ENCODE measurements at places on chromosomes 3 and 15.

DNA sequence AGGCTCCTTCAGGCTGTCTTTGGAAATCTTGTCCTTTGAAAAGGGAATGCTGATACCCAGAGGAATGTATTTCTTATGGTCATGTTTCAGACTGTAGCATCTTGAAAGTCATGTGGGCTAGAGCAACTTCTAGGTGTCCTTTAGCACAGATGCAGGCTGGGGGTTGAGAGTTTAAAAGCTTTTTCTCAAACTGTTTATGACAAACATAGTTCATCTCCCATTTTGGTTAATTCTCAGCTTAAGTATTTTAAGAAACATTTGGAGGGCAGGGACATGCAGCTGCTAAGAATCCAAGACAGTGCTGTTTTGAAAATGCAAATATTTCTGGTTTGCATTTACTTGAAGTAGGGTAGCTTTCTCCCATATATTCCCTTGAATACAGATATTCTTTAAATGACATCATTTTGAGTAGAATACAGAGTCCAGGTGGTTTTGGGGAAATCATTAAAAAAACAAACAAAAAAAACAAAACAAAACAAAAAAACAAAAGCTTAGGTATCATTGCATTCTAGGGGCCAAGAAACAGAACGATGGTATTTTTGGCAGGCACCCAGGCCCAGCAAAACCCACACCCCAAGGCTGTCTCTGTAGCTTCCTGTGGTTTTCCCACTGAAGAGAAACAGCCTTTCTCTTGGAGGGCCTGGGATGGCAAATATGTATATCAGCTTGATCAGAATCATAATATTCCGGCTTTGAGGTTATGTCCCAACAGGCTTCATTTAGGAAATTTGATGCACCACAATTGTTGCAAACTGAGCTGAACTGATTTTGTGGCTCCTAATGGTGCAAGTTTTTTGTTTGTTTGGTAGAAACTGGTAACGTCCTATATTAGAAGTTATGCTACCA, 120.0 kb downstream of the ATG7 start:
- DNase-seq = no peak

GRCh38 chr3:66489581-66489980, 11.2 kb downstream of the LRIG1 start:
- DNase-seq = no peak

DNA sequence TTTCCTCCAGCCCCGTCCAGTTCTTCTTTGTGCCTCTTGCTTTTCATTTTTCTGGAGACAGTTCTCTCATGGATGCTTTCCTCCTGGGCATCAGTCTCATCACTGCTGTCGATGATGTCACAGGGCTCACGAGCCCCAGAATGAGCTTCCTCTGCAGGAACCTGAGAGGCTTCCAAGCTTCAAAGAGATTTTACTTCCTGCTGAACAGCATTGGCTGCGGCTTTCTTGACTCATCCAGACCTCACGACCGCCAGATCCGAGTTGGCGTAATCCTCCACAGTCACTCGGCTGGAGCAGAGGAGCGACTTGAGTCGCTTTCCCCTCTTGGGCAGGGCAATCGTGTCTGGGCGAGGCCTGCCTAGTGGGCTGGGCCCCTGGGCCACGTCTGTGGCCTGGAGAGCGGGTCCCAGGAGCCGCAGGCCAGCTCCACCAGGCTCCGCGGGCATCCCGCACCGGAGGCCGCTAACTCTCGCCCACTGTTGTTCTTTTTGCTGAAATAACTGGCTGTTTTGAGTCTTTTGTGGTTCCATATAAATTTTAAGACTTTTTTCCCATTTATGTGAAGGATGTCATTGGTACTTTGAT, 20.8 kb upstream of the FAN1 start:
- no peak for DNase-seq

DNA sequence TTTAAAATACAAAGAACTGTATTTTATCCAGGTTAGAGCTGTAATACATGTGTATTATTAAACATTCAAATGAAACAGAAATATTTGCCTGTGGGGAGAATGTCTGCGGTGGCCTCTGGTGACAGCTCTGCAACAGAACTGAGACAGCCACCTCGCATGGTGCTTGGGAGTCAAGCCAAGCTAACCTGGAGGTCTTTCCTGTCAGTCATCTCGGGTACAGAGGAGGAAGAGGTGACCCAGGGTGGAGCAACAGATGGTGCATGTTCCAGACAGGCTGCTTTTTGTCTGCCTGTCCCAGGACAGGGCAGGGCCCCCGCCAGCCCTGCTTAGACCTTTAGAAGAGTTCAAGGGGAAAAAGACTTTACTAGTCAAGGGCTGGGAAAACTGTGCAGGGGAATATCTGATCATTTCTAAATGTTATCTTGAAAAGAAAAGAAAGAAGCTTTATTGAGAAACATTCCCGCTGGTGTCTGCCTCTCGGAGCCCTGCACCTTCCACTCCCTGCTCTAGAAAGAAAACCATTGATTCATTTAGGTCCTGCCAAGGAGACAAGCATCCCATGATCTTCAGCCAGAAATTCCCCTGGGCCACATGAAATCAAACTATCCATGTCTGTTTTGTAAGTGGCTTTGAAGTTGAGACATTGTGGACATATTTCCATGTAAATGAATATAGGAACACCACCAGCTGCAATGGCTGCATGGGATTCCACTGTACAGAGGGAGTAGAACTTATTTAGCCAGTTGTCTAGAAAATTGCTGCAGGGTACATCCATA, 5.5 kb upstream of the NR2E3 start:
- no peak for DNase-seq

- no peak for DNase-seq
Measured at GRCh38 chr3:112579697-112580096, 17.9 kb downstream of the SLC35A5 start.

DNA sequence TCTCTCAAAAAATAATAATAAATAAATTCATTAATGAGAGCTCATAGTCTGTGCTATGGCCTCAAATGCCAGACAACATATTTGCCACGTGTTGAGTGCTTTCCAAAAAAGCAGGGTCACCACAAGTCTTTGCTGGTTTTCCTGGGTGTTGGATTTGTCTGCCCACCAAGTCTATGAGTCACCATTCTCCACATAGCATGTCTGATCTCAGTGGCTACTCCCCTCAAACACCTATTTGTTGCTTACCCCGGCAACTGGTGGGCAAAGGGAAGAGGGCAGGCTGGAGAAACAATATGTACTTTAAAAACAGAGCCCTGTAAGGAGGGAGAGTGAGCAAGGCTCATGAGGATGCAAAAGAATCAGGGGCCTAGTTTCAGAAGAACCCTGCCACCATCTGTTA, 120.0 kb upstream of the ARRDC4 start:
- no peak for DNase-seq

- no peak for DNase-seq
Measured at GRCh38 chr3:29515451-29515850, 234.6 kb downstream of the RBMS3 start.

DNA sequence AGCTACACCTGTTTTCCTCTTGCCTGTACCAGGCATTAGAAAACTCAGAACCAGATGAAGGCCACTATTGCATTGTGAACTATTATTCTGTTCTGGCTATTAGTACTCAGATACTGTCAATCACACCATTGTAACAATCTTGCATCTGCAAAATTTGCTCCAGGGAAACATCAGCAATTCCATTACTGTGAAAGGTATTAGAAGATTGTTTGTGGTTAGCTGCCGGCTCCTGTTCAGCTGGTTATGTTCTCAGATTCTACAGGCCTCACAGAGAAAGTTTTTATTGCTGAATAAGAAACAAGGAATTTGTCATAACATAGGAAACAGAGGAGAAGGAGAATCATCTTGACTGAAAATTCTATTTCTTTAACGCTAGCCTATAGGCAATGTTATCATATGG, 179.9 kb downstream of the PLOD2 start:
- no peak for DNase-seq

DNA sequence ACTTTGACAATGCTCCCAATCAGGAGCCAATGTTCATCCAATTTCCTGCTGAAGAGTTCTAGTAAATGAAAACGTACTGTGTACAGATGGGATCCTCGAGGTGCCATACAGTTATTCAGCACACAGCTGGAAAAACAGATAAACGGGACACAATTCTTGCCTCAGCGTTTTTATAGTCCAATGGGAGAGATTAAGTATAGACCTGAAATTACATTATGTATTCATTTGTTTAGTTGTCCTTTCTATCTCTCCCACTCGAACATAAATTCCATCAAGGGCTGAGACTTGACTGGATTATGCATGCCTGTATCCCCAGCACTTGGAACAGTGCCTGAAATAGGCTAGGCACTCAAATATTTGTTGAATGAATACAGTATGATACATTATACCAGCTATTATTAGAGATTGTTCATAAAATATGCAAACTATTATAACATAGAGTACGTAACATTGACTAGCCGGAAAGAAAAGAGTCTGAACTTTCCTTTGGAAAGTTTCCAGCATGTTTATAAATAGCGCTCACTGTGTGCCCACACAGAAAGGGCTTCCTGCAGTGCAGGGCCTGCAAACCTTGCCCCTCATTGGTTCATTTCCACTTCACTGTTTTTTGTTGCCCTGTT, 27.4 kb upstream of the SNTN start:
- DNase-seq = no peak

DNA sequence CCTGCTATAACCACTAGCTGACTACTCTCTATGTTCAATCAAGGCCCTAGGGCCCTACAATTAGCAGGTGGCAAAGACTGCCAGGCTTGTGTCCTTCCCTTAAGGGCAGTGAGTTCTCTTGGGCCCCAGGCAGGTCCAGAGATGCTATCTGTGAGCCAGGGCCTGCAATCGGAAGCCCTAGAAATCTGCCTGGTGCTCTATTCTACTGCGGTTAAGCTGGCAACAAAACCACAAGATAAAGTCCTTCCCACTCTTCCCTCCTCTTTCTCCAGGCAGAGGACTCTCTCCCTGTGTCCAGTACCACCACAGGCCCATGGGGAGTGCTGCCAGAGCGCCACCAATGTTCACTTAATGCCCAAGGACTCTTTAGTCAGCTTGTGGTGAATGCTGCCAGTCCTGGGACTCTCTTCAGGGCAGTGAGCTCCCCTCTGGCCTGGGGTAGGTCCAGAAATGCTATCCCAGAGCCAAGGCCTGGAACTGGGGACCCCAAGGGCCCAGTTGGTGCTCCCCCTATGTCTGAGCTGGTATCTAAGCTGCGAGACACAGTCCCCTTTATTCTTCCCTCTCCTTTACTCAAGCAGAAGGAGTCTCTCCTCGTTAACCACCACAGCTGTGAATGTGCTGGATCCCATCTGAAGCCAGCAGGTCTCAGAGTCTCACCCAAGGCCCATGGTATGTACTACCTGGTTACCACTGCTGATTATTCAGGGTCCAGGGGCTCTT, 34.7 kb downstream of the XXYLT1 start:
- DNase-seq = no peak

GRCh38 chr3:52743152-52743551, 27.6 kb downstream of the NEK4 start:
- DNase-seq = no peak

DNA sequence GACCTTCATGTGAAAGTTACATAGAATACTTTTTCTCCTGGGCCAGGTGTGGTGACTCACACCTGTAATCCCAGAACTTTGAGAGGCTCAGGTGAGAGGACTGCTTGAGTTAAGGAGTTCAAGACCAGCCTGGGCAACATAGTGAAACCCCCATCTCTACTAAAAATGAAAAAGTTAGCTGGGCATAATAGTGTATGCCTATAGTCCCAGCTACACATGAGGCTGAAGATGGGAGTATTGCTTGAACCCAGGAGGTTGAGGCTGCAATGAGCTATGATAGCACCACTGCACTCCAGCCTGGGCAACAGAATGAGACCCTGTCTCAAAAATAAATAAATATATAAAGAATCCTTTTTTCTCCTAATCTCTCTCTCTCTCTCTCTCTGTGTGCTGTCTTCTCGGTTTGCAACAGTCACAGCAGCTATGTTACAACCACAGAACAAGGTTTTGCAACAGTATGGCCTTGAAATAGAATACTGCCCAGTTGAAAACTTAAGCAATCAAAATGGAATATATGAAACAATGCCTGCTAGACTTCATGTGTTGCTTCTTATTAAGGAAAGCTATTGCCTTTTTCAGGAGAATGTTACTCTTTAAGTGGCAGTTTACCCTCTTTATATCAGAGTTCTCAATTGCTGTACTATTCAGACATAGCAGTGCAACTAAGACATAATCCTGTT, 12.3 kb upstream of the DENND4A start:
- DNase-seq = no peak

- no peak for DNase-seq
Measured at GRCh38 chr3:142987080-142987700, 14.2 kb upstream of the U2SURP start.

DNA sequence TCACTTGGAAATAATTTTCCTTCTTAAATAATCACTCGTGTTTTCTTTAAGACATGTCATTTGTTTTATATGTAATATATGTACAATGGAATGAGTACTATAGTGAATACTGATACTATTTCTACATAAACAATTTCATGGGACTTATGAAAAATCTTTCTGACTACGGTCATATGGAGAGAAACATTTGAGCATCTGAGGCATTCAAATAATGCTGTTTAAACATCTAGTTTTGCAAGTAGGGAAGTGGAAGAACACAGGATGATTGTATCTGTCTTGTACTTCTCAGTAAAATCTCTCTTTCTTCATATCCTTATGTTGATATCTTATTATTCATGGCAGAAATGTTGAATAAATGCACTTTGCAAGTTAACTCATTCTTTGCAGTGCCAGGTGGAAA, 599.5 kb upstream of the KCNMB2 start:
- no peak for DNase-seq

DNA sequence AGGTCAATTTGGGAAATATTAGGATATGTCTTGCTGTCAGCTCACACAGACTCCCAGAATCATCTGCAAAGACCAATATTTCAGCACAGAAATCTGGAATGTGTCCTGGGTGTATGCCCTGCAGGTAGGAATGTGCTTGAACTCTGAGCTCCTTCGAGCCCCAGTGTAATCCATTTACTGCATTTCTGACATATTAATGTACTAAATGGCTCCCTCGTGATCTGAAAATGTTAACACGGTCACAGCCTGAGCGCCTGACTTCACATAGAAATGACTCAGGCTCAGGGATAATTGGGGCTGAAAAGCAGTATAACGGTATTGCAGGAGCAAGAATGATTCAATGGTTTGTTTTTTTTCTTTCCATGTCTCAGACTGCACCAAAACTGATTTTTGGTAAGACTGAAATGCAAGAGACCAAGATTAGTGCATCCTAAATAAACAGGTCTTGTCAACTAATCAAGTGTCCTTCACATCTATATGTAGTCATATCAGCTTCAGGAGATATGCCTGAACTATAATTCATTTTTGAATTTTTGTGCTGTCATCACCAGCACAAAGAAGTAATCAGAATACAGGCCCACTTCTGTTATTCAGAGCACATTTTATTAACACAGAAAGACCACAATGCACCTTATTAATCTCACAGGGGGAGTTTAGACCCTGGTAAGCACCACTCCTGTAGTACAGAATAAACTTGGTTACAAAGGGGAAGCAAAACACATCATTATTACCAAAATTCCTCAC, 49.8 kb downstream of the DCLK3 start:
- DNase-seq = no peak

- no peak for DNase-seq
Measured at GRCh38 chr3:140164922-140165590, 230.1 kb downstream of the CLSTN2 start.

- DNase-seq = no peak
Measured at GRCh38 chr15:61653110-61653509, 407.1 kb downstream of the VPS13C start.

Data from stimulated activated CD8-positive, alpha-beta memory T cell treated with anti-CD3 and anti-CD28 coated beads, Interleukin-4, amount 100 ng/mL, for 1 hour (primary cell).